ENCODE measurements at places on chromosomes 13 and 19. TPM values are rescaled to one million over a fixed set of nuclear protein-coding genes. Genes with fewer than 3 reads are reported as not detected.

Gene SLC8A2
- 0.54 TPM for polyA plus RNA-seq

GRCh38 chr13:42478531-42479156, 95.3 kb upstream of the TNFSF11 start:
- no peak for DNase-seq

GRCh38 chr13:50384724-50385123, 369.5 kb downstream of the KCNRG start:
- no peak for DNase-seq

- no peak for DNase-seq
These were observed 9.5 kb upstream of the NDUFS7 start for GRCh38 chr19:1374250-1374577.

Gene EBI3
- polyA plus RNA-seq, result 4.2 TPM

GRCh38 chr13:113641426-113641825, 16.6 kb downstream of the ATP4B start:
- no peak for DNase-seq

GRCh38 chr19:1616875-1617274, 11.6 kb upstream of the UQCR11 start:
- no peak for DNase-seq

Data from large intestine (tissue), 12 donors.